ENCODE measurements at places on chromosomes 12 and 14.

DNA sequence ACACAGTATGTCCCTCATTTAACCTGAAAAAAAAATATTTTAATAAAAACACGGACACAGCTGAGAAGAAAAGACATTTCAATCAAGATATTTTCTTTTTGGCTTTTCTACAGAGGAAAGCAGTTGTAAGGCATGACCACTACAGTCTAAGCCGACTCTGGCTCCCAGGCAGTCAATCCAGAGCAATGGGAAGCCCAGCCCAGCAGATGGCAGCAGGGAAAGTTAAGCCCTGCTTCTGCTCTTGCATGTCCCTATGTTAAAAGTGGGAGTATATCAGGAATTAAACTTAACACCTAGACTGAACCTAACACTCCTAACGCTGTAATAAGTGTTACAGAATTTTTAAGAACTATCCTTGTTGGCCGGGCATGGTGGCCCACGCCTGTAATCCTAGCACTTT lies 19.5 kb upstream of the HAL start:
- no peak for DNase-seq

- no peak for DNase-seq
These were observed 167.4 kb downstream of the TMTC3 start for GRCh38 chr12:88309546-88309945.

DNA sequence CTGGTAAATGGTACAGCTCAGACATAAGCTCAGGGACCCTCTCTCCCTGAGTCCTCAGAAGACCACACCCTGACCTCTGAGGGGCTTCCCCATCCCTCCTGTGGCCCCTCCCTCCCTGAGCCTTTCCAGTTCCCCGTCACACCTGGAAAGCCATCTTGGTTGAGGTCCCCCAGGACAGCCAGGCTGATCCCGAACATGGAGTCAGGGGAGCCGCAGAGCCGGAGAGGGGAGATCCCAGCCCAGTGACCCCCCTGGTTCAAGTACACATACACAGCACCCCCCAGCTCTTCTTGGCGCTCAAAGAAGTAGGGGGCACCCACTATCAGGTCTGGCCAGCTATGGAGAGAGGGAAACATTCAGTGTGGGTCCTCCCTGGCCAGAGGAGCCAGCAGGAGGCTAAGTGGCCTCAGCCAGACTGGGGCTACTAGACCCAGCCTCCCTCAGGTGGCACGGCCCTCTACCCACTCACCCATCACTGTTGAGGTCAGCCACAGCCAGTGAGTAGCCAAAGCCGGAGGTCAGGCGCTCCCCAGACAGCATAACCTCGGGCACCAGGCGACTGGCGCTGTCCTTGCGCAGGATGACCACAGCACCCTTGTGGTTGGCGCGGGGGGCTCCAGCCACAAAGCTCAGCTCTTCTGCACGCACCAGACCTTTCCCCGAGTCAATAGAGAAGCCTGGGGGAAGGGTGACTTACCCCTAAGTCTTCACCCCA lies 9.3 kb downstream of the ITGA7 start:
- DNase-seq, result no peak

GRCh38 chr14:63890553-63890952 lies 37.7 kb downstream of the SYNE2 start:
- no peak for DNase-seq

DNA sequence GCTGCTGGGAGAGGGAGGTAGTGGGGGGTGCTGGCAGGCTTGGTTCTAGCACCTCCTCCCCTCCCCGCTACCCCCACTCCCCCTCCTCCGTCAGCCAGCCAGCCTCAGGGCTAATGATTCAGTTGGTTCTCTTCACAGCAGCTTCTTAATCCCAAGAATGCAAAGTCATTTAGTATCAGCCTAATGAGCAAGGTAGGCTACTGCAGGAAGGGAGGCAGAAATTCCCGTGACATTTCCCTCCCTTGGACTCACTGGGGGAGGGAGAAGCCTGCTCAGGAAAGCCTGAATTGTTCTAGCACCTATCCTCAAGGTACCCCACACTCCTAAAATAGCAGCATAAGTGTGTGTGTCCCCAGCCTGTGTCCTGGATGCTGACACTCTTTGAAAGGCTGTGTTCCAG lies 29.8 kb downstream of the ITPK1 start:
- no peak for DNase-seq

DNA sequence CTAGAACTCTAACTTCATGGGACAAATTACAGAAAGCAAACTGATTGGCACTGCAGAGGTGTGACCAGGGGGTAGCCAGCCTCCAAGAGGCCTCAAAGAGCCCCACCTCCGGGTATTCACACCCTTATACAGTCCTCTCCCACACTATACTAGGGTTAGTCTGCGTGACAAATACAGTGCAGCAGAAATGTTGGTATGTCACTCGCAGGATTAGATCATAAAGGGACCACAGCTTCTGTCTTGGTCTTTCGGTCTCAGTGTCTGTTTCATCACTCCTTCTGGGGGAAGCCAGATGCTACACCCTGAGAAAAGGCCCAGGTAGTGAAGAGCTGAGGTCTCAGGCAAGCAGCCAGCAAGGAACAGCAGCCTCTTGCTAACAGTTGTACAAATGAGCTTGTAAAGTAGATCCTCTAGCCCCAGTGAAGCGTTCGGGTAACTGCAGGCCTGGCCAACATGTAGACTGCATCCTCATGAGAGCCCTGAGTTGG lies 68.9 kb upstream of the SAV1 start:
- DNase-seq, result peak; percentile 33

DNA sequence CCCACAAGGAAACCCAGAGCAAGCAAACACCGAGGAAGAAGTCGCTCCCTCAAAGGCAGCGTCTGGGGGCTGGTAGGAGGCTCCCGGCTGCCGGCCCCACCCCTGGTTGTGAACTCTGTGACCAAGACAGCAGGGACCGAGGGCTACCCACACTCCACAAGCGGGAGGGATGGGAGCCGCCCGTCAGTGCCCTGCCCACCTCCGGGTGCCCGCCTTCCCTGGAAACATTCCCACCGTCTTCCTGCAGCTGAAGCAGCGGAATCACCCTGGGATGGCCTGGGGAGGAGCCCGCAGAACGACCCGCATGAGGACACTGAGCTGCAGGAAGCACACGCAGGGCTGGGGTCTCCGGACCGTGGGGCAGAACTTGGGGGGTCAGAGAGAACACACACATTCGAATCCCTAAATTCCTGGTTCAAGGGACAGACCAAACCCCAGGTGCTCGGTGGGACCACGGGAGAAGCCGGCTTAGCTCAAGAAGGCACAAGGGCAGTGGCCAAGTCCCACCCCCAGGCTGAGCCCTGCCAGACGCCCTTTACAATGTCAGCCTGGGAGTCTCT lies 33.5 kb upstream of the C14orf180 start:
- DNase-seq, result no peak

- no peak for DNase-seq
These were observed 11.7 kb downstream of the FBXL14 start for GRCh38 chr12:1582709-1583050.

DNA sequence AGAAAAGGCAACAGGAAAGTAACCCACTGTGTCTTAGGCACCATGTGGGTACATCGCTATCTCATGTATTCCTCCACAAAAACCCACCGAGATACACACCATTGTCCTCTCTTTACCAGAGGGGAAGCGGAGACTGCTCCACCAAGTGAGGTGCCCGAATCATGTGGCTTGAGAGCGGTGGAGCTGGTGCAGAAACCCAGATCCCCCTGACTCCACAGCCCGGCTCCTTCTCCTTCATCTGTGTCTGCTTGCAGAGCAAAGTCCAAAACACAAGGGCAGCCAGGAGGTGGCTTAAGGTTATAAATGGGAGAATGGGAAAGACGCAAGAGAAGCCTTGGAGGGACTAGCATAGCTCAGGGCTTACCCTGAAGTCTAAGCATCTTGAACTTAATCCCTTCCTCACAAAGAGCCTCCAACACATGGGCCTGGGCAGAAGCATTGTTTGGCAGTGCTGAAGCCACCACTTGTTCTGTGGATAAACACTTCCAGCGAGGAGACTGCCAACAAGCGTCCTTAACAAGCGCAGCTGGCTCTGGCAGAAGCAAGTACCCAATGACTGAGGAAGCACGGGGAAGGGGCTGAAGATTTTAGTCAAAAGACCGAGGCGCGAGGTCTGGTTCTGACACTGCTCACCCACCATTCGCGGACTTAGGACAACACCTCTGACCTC lies 83.0 kb downstream of the TTC7B start:
- no peak for DNase-seq

GRCh38 chr14:21098076-21098891 lies at the start of gene ZNF219:
Gene ZNF219 (minus strand): TSS chr14:21098655. CDS start chr14:21093591, 5,064 bp downstream.
- no peak for DNase-seq

GRCh38 chr12:88188180-88188579 lies 46.1 kb downstream of the TMTC3 start:
- no peak for DNase-seq

DNA sequence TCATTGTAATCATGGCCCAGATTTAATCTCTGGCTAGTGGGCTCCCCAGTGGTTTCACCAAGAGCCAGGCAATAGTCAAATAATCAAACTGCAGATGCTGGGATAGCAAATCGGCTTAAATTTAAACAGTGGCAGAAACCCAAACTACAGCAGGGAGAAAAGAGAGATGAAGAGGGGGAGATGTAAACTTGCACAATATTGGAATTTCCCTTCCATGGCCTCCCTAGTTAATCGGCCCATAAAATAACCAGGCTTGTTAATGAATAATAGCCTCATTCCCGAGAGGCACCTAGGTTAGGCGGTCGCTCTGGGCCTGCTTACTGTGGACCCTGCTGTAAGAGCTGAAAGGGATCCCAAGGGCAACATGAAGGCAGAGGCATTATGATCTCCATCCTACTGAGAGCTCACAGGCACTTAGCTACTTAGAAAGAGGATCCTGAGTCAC lies 116.2 kb downstream of the NUAK1 start:
- no peak for DNase-seq

DNA sequence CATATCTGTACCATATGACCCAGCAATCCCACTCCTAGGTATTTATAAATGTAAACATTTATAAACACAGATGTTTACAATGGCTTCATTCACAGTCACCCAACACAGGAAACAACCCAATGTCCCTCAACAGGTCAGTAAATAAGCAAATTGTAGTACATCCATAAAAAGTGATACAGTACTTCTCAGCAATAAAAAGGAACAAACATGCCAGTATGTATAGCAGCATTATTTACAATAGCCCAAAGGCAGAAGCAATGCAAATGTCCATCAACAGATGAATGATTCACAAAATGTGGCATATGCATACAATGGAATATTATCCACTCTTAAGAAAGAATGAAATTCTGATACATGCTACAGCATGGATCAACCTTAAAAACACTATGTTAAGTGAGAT lies 27.6 kb upstream of the MAP3K9 start:
- no peak for DNase-seq

GRCh38 chr14:22976620-22977433 lies 5.5 kb downstream of the AJUBA start:
- no peak for DNase-seq

GRCh38 chr14:101121508-101122139 lies 218.1 kb upstream of the RTL1 start:
- no peak for DNase-seq

- DNase-seq, result no peak
These were observed 140.3 kb downstream of the NEDD1 start for GRCh38 chr12:97047361-97047760.

- no peak for DNase-seq
These were observed 19.7 kb downstream of the HAL start for GRCh38 chr12:95976416-95976832.

- no peak for DNase-seq
These were observed 1.4 kb downstream of the FAR2 start for GRCh38 chr12:29150462-29150861.

- no peak for DNase-seq
These were observed 59.1 kb downstream of the RASSF3 start for GRCh38 chr12:64669270-64669842.

DNA sequence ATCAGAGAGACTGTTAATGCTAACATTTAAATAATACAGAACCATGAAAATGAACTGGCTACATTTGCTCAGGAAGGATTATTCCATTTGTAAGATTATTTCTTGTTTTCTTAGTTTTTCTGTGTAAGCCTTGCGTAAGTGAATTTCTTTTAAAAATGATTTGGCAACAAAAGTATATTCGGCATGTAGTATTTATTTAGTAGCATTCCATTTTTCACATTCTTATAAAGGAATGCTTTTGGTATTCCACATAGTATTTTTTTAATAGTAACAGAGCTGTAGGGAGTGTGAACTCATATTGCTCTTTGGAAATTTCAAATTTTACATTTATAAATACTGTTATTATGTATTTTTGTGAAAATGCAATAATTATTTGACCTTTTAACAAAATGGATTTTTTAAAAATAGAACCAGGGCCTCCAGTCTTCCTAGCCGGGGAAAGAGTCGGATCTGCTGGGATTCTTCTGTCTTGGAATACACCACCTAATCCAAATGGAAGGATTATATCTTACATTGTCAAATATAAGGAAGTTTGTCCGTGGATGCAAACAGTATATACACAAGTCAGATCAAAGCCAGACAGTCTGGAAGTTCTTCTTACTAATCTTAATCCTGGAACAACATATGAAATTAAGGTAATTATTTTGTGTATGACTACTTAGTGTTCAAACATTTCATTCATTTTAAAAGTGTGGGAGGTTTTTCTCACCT lies 1.2 kb downstream of the PTPRQ start:
- DNase-seq, result no peak

DNA sequence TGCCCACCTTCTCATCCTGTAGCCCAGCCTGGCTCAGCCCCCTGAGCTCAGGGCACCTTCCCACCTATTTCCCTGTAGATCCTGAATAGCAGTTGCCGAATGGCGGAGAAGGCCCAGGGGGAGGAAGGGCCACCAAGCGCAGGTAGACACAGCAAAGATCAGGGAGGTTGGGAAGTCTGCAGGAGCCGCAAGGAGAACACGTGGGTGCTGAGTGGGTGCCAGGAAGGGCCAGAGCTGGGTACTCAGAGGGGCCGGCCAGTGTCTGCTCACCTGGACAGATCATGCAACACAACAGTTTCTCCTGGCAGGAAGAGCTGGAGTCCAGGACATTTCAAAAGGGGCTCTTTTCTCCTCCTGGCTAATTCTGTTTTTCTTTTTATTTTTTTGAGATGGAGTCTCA lies 30.6 kb downstream of the CHGA start:
- DNase-seq, result no peak

DNA sequence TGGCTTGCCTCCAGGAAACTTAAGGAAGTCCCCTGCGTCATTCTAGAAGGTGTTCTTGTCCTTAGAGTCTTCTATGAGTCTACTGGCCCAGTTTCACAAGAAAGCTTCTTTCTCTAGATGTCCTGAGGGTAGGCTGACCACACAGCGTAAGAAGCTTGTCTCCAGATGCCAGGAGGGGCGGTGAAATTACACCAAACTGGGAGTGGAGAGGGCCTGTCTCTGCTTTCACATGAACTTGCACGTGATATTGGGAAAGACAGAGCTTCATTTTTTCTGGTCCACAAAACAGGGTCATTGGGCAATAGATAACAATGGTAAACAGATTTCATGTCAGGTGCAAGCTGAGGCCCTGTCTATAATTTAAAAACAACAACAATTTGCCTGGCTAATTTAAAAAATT lies 85.7 kb upstream of the TBX3 start:
- DNase-seq, result no peak
